Suppressor macrophage (primary cell): ENCODE measurements at places on chromosomes 13 and 19.

DNA sequence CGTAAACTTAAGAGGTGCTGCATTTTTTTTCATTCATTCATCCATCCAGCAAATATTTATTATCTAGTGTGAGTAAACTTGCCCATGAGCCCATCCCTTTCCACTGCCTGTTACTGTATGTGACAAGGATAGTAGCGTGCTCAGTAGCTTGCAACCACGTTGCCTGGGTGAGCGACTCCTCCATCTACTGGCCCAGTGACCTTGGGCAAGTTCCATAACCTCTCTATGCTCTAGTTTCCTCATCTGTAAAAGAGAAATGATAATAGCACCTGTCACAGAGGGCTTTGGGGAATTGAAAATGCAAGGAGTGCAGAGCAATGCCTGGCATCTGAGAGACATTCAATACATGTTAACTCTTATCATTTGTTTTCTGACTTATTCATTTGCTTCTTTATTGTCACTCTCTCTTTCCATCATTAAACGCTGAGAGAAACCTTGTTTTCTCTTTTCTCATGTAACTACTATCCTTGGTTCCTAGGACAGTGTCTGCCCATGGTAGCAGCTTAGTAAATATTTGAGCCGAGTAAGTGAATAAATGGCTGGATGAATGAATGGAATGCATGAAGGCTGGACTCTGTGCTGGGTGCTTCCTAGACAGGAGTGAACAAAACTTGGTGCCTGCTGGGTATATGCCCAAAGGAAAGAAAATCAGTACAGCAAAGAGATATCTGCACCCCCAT lies 19.9 kb downstream of the LRCH1 start:
- no peak for DNase-seq

DNA sequence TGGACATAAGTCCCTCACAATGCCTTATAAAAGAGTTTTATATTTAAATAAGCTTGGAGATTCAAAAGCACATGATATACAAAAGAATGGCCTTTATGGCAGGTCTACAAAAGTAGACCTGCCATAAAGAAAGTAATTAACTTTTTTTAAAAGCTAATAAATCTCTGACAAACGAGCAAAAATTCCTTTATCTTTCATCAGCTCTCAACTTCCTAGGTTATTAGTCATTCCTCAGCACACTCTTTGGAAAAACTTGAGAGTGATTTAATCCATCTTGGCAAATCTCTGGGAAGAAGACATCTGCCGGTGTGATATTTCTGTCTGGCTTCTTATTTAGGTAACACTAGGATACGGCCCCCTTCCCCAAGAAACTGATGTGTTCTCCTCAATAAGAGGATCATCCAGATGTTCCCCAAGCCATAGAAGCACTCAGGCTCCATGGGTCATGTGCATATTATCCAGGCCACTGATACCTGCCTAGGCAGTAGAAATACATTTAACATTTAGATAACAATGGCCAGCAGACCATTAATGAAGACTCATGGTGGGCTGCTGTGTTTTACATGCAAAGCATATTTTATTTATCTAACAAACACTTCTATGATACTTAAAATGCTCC lies 372.7 kb downstream of the LIG4 start:
- no peak for DNase-seq

DNA sequence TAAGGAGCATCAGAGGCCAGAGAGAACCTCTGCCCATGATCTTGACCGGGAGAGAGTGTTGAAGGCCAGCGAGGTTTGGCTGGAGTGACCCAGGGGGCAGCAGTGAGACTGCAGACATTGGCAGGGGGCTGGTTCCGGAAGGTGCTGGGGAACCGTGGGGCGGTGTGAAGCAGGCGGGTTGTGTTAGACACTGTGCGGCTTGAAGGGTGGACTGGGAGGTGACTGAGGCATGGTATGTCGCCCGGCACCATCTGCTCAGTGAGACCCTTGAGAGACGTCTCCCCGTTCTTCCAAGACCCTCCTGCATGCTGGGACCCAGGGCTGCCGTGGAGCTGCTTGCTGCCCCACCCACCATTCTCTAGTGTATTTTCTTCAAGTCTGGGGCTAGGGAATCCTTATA lies 24.6 kb downstream of the CARM1 start:
- no peak for DNase-seq

- peak; percentile 59 for DNase-seq
These were observed 1.6 kb downstream of the ZNF414 start for GRCh38 chr19:8512115-8512967.

DNA sequence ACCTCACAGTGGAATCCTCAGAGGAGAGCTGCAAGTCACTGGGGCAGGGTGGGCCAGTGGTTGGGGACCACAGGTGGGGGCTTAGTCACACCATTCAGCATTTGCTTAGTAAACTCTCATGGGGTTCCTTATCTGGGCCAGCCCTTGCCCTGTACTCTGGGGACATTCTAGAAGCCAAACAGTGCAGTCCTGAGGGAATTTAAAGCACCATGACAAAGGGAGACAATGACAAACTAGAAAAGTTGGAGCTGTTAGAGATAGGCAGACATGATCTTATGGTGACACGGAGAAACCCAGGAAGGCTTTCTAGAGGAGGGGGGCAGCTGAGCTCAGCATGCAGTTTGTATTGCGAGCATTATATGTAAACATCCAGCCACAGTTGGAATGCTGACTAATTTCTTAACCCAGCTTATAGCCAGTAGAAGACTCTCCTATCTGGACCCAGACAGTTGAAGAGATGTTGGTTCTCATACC lies 87.6 kb downstream of the ZNF429 start:
- DNase-seq, result no peak

DNA sequence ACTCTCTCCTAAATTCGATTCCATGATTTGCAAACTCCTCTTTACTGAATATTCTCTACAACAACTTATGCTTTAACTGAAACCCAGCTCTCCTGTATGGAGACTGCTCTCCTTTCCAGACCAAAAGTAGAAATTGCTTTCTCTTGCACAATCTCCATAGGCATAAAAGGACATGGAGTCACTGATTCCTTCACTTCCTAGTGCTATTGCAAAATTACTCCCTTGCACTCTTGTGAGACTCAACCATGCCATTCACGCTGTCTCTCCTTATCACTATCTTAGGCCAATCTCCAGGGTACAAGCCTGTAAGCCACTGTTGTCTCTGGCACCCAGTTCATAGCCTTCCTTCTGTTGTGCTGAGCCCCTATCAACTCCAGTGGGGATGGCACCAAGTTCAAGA lies 30.6 kb downstream of the SERPINE3 start:
- DNase-seq, result peak; percentile 26

- no peak for DNase-seq
These were observed 71.3 kb downstream of the LHFPL6 start for GRCh38 chr13:39531646-39532045.
